Effector memory CD8-positive, alpha-beta T cell (primary cell): ENCODE measurements at places on chromosomes 16 and 17.

DNA sequence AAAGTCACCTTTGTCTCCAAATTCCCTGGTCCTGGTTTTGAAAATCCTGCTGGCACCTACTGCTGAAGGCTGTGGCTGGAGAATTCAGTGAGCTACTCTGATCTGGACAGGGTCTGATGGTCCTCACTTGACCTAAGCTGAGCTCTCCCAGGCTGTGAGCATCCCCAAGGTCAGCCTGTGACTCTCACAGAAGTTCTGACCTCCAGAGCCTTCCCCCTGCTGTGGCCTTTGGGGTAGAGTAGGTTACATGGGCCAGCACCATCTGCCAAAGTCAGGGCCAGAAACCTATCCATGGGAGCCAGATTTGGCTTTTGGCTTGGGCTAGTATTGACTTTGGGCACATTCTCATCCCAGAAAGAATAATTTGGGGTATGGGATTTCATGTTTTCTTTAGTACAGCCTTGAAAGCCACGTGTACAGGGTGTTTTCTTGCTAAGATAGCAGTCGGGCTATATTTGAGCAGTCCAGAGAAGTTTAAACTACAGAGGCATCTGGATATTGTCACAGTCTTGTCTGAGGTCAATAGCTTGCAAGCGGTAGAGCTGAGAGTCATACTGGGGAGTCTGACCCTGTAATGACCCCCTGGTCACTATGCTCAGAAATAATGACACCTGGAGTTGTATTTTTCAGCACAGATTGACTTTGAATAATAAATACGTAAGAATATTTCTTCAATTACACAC lies 6.2 kb upstream of the AGRP start:
- no peak for DNase-seq

- DNase-seq: no peak
These were observed 7.1 kb downstream of the NTN1 start for GRCh38 chr17:9028202-9028987.

DNA sequence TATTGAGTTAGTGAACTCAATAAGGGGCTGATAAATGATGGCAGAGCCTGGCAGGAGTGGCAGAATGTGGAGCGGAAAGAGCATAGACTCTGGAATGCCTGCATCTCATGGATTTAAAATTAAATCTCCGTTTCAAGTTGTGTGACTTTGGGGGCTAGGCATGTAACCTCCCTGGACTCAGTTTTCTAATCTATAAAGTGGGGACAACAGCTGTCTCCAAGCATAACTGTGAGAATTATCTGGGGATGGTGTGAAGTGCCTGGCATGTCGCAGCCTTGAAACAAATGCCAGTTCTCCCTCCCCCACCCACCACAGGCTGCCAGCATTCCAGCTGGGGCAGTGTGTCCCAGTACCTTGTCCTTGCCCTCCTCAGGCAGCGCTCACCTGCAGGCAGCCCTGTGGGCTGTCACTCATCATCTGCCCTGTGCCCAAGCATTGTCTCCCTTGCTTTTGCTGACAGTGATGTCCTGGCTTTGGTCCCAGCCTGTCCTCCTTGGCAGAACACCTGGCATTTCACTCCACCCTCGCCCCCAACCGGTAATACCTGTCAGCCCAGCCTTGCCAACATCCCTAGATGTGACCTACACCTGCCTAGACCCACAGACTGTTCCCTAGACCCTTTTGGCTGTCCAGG lies 129.6 kb downstream of the MRM1 start:
- no peak for DNase-seq

GRCh38 chr16:9119795-9120194 lies 28.4 kb downstream of the HAPSTR1 start:
- DNase-seq: no peak

DNA sequence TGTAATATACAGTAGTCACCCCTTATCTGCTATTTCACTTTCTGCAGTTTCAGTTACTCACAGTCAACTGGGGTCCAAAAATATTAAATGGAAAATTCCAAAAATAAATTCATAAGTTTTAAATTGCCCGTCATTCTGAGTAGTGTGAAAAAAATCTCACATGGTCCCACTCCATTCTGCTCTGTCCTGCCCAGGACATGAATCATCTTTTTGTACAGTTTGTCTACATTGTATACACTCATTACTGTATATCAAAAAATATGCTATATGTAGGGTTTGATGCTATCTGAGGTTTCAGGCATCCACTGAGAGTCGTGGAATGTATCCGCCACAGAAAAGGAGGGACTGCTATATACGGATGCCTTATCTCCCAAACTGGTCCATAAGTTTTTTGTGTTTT lies 16.0 kb upstream of the APPBP2 start:
- no peak for DNase-seq

GRCh38 chr16:676913-677312 lies 1.4 kb downstream of the RHBDL1 start:
- no peak for DNase-seq
